Tibial artery (tissue), 4 donors: ENCODE measurements at places on chromosomes 5 and 9.

GRCh38 chr5:93076566-93076965 is 504.5 kb downstream of the NR2F1-AS1 start:
- no peak for DNase-seq

DNA sequence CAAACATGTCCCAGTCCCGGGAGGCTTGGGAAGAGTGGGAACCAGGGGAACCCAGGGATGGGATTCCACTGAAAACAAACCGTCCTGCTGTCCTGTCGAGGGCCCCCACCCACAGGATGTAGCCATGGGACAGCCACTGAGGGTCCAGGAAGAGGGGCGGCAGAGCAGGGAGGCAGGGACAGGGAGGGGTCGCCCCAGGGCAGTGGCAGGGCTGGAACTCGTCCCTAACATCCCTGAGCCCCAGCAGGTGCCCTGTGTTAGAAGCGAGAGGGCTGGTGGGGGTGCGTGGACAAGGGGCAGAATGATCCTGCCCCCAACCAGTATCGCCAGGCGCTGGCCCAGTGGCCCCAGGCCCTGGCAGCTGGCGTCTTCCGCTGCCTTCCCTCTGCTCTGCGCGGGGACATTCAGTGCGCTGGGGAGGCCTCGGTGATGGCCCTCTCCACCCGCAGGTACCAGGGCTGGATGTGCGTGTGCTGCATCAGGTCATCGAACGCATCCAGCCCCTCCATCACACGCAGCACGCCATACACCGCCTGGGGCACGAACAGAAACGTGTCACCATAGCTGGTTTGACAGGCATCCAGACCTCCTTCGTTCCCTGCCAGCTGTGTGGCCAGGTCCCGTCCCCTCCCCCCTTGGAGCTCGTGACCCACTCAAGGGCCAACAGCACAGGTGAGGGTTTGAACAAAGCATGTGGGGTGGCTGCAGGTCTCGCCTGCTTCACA is 6.6 kb downstream of the PTGES2 start:
- no peak for DNase-seq

DNA sequence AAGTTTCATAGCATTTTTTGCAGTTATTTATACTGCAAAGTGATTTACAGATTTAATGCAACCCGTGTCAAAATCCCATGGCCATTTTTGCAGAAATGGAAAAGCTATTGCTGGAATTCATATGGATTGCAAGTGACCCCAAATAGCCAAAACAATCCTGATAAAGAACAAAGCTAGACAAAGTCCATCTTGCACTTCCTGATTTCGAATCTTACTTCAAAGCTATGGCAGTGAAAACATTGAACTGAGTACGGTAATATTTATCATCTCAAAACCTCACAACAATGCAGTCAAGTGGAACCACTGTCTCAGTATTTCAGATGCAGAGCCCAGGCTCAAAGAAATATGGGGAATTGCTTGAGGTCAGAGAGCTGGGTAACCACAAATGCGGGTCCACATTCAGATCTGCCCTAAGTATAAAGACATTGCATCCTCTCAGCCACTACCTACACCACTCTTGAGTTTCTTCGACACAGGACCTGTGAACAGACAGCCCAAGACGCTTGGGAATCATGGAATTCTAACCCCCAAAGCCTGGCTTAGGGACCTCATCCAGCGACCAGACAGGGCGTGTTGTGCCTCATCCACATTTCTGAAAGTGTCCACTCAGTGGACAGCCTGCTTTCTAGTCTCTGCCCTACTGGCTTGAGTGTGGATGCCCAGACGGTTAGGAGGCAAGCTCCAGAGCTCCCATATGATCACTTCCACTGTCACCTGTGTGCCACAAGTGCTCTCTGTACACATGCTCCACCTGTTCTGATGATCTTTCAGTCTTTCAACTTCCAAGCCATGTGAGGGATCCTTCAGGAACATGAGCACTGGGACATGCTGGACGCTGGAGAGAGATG is 39.3 kb upstream of the KCNIP1 start:
- no peak for DNase-seq

DNA sequence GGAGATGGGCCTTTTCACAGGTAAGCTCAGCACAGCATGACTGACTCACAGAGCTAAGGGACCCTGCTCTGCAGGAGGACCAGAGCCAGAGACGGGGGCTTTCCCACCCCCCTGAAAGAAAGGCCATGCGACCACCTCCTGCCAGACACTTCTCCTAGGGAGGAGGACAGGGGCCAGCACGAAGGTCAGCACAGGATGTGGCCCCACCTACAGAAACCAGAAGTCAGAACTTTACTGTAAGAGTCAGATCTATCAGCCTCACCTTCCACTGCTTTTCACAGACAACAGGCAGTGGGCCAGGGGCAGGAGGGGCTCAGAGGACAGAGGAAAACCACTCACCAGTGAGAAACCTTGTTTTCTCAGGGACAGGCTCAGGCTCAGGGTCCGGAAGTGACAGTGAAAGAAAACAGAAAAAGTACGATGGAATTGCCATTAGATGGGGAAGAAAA is 37.9 kb downstream of the CCNJL start:
- DNase-seq = no peak

GRCh38 chr5:59874675-59875074 is 18.9 kb downstream of the PDE4D start:
- no peak for DNase-seq

GRCh38 chr9:128903871-128904620 is 16.7 kb upstream of the PHYHD1 start:
- DNase-seq = no peak

DNA sequence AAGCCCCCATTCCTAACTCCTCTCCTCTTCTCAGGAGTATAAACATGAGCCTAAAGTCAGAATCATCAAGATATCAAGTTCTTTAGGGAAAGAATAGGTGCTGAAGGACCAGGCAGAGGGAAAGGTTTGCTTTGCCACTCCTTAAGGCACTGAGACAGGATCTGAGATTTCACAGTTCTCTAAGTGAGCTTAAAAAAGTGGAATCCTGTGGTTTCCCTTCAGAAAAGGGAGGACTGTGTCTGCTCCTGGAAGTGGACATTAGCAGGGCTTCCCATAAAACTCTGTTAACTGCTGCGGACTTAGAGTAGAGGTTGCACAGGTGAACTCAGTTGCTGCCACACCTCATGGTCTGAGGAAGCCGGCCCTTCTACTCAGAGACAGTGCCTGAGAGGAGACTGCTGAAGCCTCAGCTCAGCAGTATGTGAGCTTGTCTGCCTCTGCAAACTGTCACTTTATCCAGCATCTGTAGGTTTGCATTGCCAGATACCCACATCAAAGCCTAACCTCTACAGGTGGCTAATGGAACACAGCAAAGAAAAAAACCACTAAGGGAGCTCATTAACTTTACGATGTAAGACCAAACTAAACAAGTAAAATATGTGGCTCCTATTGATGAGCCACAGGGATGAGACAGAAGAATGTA is 42.9 kb downstream of the RIC1 start:
- no peak for DNase-seq

GRCh38 chr9:7844242-7844641 is 44.7 kb upstream of the DMAC1 start:
- DNase-seq = no peak

- no peak for DNase-seq
Observed at GRCh38 chr5:67233075-67233474, 36.5 kb upstream of the CD180 start.

DNA sequence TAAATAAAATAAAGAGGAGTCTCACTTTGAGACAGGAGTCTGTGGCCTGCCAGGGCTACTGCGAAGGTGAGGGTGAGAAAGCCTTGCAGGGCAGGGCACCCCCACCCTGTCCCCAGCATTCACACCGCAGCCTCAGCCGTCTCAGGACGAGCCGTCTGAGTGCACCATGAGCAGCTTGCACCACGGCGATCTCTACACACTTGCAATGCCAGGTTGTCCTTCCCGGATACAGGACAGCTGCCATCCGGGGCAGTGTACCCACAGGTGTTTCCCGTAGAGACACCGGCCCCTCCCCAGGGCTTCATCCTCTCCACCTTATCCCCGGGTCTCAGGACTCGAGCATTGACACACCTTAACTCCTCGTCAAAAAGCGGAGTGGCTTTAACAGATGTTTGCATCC is 43.3 kb downstream of the IRX2 start:
- no peak for DNase-seq

- DNase-seq = no peak
Observed at GRCh38 chr9:70486127-70486526, 71.7 kb upstream of the KLF9 start.

DNA sequence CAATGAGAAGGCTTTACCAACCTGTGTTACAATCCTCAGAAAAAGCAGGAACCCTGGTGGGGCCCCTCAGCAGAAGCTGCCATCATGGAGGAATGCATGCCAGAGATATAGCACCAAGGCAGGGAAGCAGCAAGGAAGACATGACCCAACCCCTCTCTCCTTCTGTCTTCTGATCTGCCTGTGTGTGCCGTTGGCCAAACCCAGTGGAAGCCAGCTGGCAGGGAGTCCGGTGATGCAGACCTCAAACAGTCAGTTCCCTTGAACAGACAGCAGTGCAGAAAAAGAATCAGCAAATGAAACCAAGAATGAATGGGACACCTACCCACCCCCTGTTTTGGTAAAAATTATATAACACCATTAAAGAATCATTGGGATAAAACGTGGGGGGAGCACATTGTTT is 234.2 kb downstream of the ZNF608 start:
- no peak for DNase-seq

- DNase-seq = no peak
Observed at GRCh38 chr5:97412959-97413358, 229.9 kb upstream of the RIOK2 start.

DNA sequence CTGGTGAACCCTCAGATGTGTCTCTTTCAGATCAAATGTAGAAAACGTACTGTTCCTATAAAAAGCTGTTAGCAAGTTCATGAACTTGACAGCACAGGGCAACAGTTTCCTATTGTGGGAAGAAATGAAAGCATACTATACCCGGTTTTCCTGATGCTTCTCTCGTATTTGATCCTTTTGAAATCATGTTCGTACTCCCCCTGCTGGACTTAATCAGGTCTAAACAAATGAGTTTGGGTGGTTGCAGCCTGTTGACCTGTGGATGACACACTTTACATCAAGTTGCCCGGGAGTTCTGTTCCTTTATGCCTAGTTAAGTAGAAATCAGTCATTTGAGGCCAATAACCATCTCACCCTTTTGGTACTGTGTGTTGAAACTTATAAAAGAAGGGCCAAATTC is 1992.3 kb downstream of the MAT2B start:
- no peak for DNase-seq

DNA sequence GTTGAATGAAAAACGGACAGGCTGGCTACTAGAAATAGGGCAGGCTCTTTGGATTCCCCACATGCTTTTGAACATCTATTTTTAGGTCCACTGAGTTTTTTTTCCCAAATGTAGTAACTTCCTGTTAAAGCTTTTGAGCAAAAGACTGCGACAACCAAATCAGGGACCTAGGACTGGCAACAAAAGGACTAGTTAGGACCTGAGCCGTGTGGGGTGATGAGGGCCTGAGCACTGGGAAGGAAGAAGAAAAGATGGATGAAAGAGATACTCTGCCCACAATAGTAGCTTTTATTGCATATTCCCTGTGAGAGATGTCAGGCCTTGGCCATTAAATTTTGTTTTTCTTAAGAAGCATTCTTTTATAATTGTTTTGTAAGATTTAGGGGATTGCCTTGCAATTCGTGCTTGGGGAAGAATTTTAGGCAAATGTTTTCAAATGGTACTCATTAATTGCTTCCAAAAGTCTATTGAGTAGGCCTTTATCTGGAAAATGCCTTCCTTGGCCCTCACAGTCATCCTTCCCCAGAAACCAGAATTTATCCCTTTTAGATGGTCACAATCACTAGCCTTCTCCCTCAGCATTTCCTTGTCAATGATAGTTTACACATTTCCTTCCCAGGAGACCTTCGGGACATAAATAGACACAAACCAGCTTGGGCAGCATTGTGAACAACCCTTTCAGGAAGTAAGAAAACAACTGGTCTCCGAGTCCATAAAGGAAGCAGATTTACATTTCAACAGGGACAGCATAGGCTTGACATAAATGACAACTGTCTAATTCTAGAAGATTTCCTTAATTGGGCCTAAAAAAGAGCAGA is 166.5 kb downstream of the RMI1 start:
- DNase-seq = no peak

GRCh38 chr5:67334373-67334772 is 137.8 kb upstream of the CD180 start:
- no peak for DNase-seq
